ENCODE measurements at places on chromosomes 4 and X.

DNA sequence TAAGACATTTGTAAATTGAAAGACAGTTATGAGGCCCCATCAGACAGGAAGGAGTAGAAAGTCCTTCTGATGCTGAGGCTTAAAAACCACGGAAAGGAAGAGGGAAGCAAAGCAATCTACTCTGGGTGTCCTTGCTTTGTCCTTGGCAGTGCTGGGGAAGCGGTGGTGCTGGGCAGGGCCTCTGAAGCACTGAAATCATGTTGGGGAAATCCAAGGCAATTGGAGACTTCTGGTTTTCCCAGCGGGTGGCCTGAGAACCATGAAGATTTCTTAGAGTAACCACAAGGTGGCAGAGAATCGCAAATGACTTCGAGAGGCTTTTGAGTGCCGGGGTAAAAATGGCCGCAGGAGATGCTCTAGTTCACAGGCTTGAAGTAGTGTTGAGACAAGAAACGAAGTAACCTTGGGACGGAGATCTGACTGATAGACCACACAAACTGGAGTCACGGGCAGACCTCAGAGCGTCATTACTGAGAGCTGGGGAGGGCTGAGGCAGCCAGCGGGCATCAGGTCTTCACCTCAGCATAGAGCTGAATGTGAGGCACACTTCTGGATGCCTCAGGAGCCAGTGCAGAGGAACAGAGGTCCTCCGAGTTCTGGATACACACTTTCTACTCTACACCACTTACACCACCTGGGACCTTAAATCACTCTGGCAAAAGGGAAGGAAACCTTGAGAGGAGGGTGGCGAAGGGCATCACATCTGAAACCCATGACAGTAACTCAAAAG is 130.7 kb upstream of the GPRIN3 start:
- peak; percentile 14 for DNase-seq

- no peak for DNase-seq
Observed at GRCh38 chr4:5750052-5750945, 39.3 kb downstream of the EVC start.

DNA sequence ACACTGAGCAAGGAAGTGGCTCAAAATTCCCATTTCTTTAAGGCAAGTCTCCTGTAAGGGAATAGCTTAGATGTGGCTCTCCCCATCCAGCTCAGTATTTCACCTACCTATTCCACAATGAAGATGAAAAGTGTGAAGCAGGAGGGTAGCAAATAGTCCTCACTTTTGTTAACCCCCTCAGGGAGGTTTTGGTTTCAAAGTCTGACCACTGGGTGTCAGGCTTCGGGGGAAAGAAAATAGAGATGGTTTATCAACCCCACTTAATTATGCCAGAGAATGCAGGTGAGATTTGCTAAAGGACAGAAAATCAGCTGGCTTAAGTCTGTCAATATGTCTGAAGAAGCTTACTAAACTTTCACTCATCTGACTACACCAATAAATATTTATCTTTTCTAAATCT is 69.5 kb downstream of the DHX15 start:
- no peak for DNase-seq

DNA sequence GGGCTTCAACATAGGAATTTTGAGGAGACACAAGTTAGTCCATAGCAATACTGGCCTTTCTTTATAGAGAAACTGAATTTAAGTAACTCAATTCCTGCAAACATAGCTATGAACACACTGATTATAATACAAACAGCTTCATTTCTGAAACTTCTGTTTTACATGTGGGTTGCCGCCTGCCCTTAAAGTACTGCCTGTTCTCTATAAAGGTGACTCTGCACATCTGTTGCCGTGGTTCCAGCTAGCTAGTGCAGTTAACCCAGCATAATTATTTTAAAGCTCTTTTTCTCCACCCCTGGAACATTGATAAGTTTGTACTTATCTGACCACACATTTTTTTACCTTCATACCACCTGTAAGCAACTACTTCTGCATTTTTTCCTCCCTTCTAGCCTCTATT is 177.6 kb downstream of the NWD2 start:
- no peak for DNase-seq

DNA sequence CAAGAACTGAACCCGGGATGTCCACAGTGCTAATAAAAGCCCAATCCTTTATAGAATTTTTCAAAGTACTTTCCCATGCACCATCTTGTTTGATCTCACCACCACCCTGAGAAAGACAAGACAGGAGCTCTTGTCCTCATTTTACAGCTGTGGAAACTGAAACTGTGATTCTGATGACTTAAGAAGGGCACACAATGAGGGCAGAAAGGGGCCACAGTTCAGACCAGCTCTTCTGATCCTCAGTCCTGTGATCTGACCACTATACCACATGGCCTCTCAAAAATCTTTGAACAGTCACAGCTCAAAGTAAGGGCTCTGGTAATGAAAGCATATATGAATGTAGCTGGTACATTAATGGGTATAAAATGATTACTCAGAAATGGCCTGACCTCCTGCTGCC is 127.3 kb upstream of the CPEB2 start:
- no peak for DNase-seq

GRCh38 chr4:1793496-1793840 is 375 bp downstream of the FGFR3 start:
- no peak for DNase-seq

DNA sequence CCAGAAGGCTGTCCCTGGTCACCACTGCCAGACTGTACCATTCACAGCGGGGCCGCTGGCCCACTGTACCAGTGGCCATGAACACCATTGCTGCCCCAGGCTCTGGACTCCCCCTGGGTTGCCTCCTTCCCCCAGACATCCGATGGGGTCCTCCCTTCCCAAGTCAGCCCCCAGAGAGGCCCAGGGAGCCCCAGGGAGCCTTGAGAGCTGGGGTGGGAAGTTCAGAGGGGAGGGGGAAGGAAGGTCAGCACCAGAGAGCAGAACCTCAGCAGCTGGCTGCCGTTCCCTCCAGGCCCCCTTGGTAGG is 441 bp upstream of the ARHGAP4 start:
- DNase-seq = no peak

- DNase-seq = no peak
Observed at GRCh38 chr4:98466868-98467599, 191.4 kb downstream of the TSPAN5 start.

GRCh38 chr4:110637408-110638088 is 14.7 kb upstream of the PITX2 start:
- no peak for DNase-seq

DNA sequence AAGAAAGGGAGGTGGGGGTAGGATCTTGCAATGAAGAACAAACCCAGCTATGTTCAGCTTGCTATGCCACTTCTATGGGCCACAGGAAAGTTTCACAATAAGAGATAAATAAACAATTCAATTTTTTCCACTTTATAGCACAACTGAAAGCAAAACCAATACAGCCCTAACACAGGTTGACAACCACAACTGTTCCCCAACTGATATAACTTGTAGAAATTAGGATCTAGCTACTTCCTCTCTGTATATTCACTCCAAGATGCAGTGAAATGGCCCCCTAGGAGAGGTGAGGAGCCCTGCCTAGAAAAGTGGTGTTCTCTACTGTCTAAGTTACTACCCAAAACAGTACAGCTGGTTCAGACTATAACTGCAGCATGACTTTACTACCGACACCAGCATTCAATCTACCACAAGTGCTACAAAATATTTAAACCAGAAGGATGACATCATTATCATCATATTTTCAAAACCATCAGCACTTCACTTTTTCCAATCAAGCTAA is 77.0 kb downstream of the FBXW7 start:
- no peak for DNase-seq

DNA sequence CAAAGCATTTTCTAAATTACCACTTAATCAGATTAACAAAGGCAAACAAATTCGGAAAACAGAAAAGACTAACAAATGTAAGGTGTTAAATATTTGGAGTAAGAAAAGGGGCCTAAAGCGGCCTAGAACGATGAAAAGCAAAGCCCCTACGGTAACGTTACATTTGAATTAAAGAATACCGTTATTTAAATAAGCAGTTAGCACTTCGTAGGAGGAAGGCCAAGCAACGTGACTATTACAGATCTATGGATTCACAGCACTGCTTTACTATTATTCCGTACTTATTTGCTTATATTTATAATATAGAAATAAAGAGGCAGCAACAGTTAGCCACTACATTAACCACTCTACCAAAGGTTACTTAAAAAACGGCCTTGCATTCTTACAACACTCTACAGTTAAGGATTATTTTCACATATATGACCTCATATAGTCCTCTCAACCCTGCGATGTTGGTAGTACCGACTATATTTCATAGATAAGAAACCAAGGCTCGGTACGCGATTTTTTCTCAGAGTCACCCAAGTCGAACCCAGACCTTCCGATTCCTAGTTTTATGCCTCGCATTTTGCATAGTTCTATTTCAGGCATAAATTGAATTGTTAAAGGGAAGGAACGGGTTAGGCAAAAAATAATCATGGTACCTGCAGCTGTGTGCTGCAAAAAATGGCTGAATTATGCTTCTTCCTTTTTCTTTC is 2.9 kb downstream of the KLHL15 start:
- DNase-seq = no peak

GRCh38 chr4:153759407-153760316 is at the start of gene RNF175:
TSS of gene RNF175 (minus strand) at chr4:153760024. CDS start at chr4:153759862, 162 bp downstream.
- DNase-seq = no peak

GRCh38 chrX:85897362-85898126 is 149.8 kb downstream of the CHM start:
- DNase-seq = no peak

DNA sequence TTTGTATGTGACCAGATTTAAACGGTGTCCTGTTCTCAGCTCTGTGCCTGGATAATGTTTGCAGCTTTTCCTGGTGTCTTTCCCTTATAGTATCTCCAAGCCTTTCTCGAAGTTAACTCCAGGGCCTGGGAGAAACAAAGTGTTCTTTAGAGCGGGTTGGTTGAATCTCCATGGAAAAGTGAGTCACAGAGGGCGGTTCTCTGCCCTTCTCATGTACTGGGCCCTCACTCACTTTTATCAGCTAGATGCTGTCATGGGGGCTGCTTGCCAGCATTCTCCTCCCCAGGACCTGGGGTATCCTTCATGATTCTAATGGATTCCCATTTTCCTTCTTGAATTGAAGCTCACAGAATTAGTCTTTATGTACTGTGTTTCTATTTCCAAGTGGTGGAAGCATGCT is 46.1 kb upstream of the MAGEC2 start:
- DNase-seq = no peak

DNA sequence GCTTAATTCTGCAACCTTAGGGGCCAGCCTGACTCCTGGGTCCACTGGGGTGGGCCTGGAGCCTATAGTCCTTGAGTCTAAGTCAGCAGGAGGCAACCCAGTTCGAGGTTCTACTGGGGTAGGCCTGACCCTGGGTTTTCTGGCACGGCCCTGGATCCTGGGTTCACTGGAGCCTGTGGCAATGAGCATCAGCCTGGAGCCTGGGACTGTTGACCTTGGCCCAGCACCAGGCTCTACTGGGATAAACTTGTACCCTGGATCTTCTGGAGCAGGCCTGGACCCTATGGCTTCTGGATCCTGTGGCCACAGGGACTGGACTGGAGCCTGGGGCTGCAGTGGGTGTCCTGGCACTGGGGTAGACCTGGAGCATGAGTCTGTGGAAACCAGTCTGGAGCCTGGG is 874.3 kb upstream of the INTU start:
- no peak for DNase-seq

DNA sequence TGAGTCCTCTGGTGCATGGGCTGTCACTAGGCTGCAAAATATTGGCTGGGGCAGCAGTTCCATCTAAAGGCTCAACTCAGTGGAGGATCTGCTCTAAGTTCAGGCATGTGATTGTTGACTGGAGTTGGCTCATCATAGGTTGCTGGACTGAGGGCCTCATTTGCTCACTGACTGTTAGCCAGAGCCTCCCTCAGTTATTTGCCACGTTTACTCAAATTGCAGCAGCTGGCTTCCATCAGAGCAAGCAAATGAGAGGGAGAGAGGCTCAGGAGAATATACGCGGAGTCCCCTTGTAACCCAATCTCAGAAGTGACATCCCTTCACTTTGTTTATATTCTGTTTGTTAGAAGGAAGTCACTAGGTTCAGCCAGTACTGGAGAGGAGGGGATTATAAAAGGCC is 54.1 kb downstream of the BMP3 start:
- no peak for DNase-seq

- DNase-seq = no peak
Observed at GRCh38 chrX:95703696-95704095, 980.9 kb upstream of the DIAPH2 start.

DNA sequence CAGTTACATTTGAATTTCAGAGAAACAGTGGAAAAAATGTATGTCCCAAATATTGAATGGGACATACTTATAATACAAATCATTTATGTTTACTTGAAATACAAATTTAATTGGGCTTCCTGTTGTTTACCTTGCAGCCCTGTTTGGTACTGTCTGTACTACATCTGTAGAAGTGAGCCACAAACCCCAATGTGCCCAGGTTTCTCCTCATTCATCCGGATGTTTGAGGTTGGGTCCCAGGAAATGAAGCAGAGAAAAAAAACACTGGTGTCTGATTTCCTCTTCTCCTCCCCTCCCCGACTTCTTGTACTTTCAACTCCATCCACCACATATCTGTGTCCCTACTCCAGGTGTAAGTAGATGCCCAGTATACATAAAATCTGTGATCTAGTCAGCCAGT is 27.1 kb upstream of the SCRG1 start:
- DNase-seq = no peak

- no peak for DNase-seq
Observed at GRCh38 chr4:176989186-176989585, 196.5 kb upstream of the VEGFC start.

DNA sequence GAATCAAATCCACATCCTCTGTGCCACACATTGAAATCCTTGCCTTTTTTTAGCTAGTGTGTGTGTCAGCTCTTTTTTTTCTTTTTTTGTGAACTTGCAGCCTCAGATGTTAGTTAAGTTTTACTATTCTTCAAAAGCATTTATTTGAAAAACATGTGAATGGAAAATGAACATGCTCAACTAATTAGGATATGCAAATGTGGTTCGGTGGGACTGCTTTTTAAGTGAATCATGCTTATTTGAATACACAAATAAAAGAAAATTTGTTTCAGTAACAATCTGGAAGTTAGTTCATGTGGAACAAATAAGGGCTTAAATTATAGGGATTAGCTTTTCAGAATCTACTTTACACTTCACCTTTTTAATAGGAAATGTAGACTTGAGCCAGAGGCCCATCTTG is 751.5 kb upstream of the FAM241A start:
- no peak for DNase-seq

- no peak for DNase-seq
Observed at GRCh38 chr4:177228599-177228998, 81.1 kb upstream of the NEIL3 start.

- no peak for DNase-seq
Observed at GRCh38 chr4:81030981-81031791, 678 bp downstream of the BMP3 start.

GRCh38 chrX:71545364-71545763 is 12.5 kb downstream of the OGT start:
- no peak for DNase-seq

DNA sequence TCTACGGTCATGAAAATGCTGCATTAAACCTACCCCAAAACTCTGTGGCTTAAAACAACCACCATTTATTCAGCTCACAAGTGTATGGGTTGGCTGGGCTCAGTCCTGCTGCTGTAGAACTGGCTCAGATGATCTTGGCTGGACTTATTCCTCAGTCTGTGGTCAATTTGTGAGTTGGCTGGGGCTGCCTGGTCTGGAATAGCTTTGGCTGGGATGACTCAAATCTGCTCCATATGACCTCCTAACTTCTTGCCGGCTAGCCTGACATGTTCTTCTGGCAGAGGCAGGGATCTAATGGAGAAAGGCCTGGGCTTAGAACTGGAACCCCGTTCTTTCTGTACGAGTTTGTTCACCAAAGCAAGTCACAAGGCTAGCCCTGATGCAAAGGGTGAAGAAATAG is 71.7 kb downstream of the CFAP299 start:
- DNase-seq = no peak

- no peak for DNase-seq
Observed at GRCh38 chr4:156190615-156191014, 236.9 kb upstream of the CTSO start.

- DNase-seq = no peak
Observed at GRCh38 chr4:113587640-113588275, 173.8 kb downstream of the CAMK2D start.
